NCI-H1092 treated with DMSO at 0.1 percent for 48 hours (cell line): ENCODE measurements at places on chromosomes 2 and 18.
A peak's percentile ranks its signal among the peaks of the same experiment; 100 is the strongest.

GRCh38 chr2:160321006-160321405 is 120.9 kb upstream of the ITGB6 start:
- no peak for DNase-seq

DNA sequence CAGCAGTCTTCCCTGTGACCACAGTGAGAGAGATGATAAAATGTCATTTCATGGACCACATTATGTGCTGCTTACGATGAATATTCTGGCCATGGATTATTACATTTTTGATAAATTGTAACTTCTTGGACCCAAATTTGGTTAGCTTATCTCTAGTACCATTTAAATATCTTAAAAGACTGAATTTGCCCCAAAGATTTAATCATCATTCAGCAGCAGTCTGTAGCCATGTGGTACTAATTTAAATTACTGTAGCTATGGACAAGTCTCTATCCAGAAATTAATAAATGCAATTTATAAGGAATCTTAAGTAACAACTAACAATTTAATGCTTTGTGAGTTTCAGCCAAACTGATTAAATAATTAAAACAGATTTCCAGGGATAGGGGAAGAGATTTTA is 644.9 kb upstream of the FANCL start:
- DNase-seq, result no peak

DNA sequence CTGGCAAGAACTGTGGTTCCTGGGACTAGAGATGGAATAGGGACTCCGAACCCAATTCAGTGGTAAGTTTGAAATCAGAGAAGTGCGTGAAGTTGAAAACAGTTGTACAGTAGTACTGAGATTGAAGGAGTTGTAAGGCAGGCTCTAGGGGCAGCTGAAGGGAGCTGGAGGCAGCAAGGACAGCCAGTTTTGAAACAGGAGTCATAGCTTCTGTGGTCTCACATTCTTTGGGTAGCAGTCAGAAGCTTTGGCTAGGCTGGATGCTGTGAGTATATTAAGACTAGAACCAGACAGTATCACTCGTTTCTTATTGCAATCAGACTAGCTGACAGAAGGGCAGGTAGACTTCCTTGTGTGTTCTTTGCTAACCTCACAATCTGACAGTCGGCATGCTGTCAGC is 64.5 kb upstream of the ADAM23 start:
- DNase-seq, result no peak

DNA sequence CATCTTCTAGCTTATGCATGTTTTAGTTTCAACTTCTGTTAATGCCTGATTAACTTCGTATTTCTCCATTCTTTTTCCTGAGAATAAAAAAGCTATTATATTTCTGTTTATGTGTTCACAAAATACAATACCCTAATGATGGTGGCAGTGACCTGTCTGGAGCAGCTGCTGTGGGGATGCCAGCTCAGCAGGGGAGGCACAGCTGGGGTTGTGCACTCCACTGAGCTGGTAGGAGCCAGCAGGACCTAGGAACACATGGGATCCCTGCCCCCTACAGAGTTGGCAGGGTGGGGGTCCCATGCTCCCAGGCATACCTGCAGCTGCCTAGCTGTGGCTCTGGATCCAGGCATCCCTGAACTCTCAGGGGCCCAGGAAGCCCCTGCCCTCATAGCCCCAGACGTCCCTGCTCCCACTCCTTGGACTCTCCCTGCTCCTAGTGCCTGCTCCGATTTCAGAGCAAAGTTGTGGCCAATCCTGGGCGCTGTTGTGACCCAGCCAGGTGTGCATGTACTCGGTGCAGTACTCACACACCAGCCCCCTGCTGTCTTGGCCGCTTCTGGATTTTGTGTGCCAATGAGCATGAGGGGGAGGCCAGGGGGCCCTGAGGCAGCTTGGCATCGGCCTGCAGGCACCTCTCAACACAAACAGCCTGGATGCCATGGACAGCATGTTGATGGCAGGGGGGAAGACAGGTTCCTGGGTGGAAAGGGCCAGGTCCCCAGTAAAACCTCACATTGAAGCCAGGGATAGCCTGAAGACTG is 546.0 kb downstream of the ZNF804A start:
- DNase-seq, result peak; percentile 15

- peak; percentile 89 for DNase-seq
Observed at GRCh38 chr18:63936156-63936931, 12.8 kb upstream of the HMSD start.

DNA sequence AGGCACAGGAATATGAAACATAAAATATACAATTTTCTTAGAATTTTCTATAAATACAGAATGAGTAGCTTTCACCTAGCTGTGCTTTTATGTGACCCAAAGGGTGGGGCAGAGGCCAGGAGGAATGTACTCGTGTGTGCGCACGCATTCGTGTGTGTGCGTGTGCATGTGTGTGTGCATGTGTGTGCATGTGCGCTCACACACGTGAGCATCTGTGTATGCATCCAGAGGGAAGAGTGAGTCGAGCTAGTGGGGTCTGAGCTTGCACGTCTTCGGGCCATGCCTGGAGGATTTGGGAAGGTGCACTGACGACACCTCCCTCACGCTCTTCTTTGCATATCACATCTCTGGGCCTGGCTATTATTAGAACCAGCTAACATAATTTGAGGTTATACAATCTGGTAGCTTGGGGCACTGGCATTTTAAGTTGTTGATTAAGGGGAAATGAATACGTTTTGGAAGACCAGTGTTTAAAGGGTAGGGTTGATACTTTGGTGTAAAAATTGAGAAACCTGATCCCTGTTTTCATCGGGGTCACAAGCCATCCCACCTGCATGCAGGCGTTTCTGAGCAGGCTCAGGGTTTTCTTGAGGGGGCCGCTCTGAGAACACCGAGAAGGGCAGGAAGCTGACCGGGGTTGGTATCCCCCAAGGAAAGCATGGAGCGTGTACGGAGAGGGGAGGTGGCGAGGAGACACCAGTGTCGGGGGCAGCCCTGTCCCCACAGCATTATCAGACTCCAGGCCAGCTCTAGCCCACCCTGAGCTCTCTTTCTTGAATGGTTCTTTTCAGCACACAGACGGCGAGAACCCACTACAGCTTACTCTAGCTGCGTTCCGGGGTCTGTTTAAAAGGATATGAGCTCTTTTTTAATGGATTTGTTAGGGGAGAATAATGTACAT is 85.3 kb downstream of the LRRFIP1 start:
- no peak for DNase-seq

DNA sequence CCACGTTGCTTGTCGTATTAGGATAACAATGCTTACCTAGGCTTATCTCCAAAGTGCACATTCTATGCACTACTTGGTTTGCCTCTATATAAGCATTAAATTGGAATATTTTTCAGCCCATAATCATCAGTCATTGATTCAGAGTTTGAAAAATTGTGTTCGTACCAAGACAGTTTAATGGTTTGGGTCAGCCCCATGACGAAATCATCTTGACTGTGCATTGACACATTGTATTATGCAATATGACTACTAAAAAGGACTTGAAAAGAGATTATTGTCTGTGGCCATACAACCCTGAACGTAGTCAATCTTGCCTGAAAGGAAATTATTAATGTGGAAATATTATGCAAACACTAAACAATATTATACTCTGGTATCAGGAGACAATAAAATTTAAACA is 141.3 kb downstream of the EML6 start:
- no peak for DNase-seq

DNA sequence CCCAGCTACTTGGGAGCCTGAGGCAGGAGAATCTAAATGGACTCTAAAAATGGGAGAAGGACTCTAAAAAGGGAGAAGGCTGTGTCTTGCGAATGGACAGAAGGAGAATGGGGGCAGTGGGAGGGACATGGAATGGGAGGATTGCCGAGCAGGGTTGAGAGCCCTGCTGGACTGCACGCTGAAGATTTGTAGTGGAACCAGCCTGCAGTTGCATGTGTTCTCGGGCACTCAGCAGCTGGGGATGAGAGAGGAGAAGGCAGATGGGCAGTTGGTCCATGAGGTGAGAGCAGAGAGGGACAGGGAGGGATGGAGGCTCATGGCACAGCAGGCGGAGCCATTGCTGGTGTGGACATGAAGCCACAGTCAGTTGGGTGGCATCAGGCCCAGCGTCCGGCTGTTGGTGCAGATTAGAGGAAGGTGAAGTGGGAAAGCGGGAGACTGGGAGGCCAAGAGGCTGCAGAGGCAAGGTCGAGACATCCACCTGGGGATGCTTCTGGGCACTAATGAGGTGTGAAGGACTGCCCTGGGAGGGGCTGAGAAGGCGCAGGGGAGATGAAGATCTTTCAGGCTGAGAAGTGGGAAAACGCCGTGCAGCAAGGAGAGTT is 40.7 kb downstream of the DCDC2C start:
- no peak for DNase-seq

DNA sequence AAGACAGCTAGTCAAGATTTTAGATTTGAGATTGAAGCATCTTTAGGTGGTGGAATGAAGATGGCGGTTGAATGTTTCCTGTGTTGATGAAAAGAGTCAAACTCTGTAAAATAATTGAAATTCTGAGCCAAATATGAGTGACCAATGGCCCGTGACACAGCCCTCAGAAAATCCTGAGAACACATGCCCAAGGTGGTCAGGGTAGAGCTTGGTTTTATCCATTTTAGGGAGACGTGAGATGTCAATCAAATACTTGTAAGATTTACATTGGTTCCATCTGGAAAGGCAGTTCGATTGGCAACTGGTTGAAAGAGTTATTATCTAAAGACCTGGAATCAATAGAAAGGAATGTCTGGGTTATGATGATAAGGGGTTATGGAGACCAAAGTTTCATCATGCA is 198.0 kb upstream of the AGAP1 start:
- DNase-seq, result no peak

GRCh38 chr2:218895759-218896500 is 15.3 kb downstream of the WNT10A start:
- no peak for DNase-seq

DNA sequence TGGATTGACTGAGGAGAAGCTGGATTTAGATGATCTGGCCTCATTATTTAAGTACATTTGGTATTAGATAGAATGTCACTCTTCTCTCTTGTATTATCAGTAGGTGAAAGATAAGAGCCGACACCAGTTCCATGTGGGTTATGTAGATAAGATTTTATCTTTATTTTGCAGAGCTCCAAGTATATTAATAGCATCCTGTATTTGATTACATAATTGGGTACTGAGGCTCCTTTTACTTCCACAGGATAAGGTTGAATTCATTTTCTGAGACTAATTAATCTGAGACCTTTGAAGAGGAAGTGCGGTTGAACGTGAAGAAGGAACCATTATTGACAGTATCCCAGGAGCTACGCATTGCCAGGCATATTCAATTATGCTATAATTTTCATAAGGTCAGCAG is 32.8 kb upstream of the CD226 start:
- DNase-seq, result no peak

GRCh38 chr2:5696945-5697521 is 4.8 kb downstream of the SOX11 start:
- peak; percentile 49 for DNase-seq

GRCh38 chr2:7857904-7858303 is 824.0 kb upstream of the ID2 start:
- no peak for DNase-seq

- DNase-seq, result no peak
Observed at GRCh38 chr18:75218065-75218923, 7.7 kb downstream of the TSHZ1 start.

DNA sequence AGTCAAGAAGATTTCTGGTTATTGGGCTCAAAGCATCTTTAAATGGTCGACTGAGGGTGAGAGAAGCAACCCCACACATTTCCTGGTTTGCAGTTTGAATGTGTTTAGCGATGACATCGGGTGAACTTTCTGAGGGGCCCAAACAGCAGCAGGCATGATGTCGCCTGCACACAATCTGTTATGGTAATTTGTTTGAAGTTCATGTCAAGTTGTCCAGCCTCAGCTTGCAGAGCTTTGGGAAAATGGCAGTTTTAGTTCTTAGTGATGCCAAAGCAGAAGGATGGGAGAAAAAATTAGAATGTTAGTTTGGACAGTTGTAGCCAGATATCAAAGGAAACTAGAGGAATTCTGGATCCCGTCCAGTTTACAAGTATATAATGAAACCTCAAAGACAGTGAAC is 284.6 kb downstream of the MBD5 start:
- no peak for DNase-seq

GRCh38 chr2:204453730-204454167 is 91.5 kb upstream of the PARD3B start:
- DNase-seq, result peak; percentile 28

DNA sequence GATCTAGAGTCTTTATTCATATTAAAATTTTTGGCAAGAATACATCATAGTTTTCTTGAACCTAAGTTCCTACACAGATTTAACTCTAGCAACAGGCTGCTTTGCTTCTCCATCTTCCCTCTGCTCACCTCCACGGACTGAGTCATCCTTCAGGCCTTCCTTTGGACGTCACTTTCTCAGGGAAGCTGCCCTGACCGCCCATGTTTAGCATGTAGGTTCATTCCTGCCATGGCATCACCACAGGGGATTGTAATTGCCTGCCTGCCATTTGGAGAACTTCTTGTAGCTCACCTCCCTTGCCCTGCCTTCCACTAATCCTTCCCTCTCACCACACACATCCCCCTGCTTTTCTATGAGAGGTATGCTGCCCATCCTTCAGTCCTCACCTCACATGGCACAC is 43.9 kb upstream of the B3GNT2 start:
- DNase-seq, result no peak

- peak; percentile 31 for DNase-seq
Observed at GRCh38 chr2:132403146-132403545, 13.5 kb upstream of the GPR39 start.

DNA sequence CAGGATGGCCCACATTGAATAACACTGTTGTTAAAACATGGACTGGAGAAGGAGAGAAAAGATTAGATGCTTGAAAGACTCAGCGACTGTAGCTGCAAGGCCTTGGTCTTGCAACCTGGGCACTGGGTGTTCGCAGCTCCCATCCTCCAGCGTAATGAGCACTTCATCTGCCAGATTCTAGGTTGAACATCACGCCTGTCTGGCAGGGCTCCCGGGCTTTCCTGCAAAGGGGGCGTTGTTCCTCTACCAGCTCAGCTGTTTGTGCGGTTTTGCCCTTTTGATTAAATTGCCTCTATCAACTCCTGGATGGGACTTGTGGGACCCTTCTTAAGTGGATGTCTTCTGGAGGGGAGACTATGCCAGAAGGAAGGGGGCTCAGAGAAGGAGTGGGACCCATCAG is 215.4 kb downstream of the KLHL29 start:
- DNase-seq, result peak; percentile 85

DNA sequence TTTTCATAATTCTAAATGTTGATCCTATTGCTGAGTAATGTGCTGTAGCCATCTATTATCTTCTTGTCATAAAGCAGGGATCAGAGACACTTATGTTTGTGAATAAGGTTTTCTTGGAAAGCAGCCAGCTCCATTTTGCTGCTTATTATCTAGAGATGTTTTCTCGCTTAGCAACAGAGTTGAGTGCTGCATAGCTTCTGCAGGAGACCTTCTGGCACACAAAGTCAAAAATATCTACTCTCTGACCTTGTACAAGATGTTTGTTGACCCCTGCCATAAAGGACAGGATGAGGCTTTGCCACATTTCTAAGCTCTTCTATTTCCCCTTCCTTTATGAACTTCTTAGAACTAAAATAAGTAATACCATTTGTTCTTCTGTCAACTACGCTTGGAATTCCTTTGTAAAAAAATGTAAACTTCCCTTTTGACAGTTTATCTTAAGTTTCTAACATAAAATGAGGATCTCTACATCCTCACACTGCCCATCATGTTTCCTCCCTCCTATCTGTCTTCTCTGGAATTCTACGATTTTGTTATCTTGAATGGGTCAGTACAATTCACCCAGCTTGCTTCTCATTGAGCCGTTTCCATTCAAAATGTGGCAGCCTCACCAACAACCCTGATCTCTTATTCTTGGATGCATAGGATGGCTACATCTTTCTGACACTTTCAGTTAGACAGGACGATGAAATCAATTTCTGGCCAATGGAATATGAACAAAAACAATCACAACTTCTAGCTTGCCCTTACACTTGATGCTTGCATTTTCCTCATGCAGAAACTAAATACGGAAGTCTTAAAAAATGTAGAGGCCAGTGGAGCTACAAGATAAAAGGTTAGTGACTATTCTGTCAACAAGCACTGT is 1377.0 kb downstream of the SUCLG1 start:
- DNase-seq, result peak; percentile 84
